ENCODE measurements at places on chromosomes 4 and X.

- DNase-seq = no peak
Observed at GRCh38 chrX:13411496-13412207, 91.8 kb upstream of the ATXN3L start.

- DNase-seq = no peak
Observed at GRCh38 chr4:108700081-108700757, 49.8 kb downstream of the OSTC start.

DNA sequence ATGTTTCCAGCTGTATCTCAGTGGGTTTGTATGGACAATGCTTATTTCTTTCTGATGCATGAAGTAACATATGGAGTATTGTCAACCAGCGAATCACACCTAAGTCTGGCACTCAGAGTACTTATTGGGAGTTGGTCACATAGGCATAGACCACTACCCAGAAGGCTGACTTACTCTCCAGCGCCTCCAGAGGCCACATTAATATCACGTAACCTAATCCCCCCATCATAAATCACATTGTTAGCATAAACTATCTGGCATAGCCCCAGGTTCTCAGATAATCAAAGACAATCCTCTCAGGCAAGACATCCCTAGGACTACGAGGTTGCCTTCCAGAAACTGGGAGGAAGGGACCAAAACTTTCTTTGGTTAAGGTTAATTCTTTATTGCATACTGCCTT lies 560.5 kb upstream of the PABPC4L start:
- DNase-seq = no peak

GRCh38 chr4:33162122-33162521 lies 2442.0 kb downstream of the PCDH7 start:
- DNase-seq = no peak

- no peak for DNase-seq
Observed at GRCh38 chr4:147683188-147683591, 773 bp downstream of the PRMT9 start.

DNA sequence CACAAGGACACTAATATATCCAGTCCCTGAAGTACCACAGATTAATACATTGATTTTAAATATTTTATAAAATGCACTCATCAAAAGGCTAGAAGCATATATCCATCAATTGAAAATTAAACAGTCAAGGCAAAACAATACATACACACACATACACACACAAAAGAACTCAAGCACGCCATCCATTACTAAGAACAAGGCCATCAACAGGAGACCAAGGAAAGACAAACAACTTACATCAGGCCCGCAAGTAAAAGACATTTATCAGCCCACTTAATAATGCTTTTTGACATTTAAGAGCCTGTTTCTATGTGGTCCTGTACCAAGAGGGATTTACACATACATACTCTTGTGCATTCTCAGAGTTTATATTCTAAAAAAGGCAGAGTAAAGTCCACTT lies 50.0 kb upstream of the ZNF827 start:
- DNase-seq = no peak

- no peak for DNase-seq
Observed at GRCh38 chr4:56930638-56931037, 22.9 kb downstream of the REST start.

DNA sequence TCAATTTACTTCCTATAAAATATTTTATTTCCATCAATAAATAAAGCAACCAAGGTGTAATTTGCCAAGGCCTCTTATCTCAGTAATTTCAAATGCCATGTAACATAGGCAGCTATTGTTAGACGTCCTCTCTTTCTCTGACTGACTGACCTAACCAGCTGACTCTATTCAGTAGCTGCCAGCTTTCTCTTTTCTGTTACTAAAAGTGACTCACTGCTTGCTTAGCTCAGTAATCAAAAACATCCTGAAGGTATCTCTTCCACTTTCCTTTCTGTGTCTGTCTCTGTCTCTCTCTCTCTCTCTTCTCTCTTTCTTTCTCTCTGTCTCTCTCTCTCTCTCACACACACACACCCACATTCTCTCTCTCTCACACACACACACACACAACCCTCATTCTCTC lies 134.2 kb downstream of the SPOCK3 start:
- no peak for DNase-seq

- DNase-seq = no peak
Observed at GRCh38 chr4:107991945-107992630, 2.4 kb downstream of the HADH start.

- DNase-seq = no peak
Observed at GRCh38 chr4:47465004-47465403, 1.5 kb upstream of the COMMD8 start.

DNA sequence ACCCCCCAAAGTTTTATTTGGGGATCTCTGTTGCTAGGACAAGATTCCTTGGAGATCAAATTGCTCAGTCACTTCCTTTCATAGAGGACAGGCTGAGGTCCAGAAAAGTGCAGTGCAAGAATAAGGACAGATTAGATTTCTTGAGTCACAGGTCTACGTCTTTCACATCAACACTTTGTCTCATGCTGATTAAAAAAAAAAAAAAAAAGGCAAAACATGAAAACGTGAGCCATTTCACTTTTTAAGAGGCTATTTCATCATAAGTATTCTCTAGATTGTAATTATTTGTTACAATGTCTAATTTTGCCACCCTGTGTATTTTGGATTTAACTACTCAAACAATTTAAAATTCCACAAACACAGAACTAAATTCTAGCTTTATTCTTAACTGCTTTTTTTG lies 647.0 kb downstream of the TRAM1L1 start:
- no peak for DNase-seq

DNA sequence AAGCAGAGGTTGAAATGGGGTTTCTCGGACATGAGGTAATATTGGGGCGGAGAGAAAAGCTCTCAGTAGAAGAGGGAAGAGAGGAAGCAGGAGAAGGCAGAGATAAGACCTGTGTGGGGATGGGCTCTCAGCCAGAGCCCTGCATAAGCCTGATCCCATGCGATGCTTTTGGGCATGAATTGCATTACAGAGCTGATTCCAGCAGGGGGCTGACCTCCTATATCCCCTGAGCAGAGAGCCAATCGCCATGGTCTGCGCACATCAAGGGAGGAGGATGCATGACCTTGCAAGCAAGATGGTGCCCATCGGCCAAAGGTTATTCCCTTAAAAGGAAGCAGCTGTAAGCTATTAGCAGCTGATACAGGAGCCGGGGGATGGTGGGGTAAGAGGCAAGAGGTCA lies 7.6 kb downstream of the ANOS1 start:
- DNase-seq = no peak

- no peak for DNase-seq
Observed at GRCh38 chrX:125894947-125895346, 271.1 kb downstream of the DCAF12L2 start.

GRCh38 chrX:39624166-39624565 lies 473.6 kb downstream of the BCOR start:
- DNase-seq = no peak

DNA sequence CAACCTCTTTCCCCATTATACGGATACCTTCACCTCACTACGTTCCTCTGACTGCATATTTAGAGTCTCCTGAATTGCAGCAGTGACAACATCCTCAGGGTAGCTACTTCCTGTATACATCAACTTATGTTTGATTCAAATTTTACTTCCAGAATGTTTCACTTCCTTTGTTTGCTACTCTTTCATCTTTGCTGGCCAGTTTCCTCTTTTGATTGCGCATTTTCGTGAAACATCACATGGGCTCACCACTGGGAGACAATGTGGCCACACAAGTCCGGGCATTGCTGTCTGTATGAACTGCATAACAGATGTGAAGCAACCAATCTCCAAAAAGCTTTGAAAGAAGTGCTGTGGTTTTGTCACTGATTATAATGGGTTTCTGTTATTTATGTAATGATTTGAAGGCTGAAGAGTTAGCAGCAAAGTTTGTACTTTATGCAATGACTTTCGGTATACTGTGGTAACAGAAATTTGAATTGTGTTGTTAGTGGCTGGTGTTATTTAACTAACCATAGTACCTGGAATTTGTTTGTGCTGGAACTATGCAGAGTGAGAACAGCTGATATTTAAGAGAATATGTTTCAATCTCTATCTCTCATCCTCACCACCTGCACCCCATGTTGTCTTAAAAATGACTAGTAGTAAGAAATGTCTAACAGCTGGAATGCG lies 7.4 kb downstream of the SNCA start:
- DNase-seq = no peak

GRCh38 chrX:156002507-156002906 lies 5.0 kb downstream of the IL9R start:
- DNase-seq = no peak

DNA sequence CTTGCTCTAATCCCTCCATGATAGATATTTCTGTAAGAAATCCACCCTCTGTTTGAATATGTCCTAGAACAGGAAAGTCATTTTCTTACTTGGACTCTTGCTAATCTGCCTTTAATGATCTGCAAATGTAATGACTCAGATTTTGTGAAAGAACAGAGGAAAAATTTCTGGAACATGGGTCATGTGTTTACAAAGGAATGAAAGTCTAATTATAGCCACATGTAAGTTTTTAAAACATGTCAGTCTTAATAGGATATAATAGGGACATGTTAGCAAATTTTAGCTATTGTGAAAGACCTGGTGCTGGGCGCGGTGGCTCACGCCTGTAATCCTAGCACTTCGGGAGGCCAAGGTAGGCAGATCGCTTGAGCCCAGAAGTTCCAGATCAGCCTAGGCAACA lies 47.6 kb downstream of the GRK4 start:
- no peak for DNase-seq

DNA sequence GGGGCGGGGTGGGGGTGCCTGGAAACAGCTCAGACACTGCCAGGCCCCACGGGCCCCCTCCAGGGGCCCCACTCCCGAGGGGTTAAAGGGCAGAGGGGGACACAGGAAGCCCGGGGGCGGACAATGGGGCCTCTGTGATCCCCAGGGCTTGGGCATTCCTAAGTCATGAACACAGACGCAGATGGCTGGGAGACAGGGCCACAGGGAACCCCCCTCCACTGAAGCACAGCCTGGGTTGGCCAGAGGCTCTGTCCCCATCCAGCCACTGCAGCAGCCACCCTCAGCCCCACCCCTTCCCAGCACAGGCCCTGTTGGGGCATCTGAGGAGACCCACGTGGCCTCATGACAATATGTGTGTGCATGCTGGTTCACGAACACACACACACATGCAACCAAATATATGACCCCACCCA lies 3.9 kb downstream of the L1CAM start:
- no peak for DNase-seq

DNA sequence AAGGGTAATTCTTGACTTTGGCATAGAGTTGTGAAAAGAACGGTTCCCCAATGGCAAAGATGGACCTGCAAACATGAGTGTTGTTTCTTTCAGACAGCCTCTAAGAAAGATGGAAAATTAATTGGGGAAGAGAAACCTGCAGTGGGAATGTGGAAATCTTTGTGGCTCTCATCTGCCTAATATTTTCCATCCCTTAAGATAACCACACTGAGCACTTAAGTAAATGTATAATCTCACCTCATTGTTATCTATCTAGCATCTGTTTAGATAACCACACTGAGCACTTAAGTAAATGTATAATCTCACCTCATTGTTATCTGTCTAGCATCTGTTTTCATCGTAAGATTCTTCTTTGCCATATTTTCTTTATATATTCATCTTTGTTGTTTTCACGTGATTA lies 149.3 kb downstream of the NWD2 start:
- no peak for DNase-seq

DNA sequence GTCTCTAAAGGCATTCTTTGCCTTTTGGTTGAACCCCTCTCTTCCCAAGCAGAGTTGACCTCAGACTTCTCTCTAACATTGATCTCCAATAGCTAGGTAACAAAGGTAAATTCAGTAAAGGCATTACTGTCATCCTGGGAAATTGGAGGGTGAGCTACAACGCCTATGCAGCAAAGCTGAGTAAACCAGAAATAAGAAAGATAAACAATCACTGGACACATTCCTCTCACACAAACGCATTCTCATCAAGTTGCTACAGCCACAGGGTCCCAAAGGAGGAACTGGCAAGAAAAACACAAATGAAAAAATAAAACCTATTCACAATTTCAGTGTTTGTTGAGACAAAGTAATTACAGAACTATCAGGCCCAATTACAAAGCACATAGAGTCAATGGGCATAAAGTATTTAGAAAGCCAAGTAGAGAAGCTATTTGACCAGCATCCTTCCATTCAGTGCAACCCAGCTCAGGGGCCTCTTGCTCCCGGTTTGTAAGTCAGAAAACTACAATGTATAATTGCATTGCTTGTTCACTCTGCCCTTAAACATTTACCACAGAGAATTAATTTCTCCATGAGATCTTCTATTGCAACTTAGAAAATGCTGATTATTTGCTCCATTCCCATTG lies 967.7 kb downstream of the PCDH7 start:
- no peak for DNase-seq

DNA sequence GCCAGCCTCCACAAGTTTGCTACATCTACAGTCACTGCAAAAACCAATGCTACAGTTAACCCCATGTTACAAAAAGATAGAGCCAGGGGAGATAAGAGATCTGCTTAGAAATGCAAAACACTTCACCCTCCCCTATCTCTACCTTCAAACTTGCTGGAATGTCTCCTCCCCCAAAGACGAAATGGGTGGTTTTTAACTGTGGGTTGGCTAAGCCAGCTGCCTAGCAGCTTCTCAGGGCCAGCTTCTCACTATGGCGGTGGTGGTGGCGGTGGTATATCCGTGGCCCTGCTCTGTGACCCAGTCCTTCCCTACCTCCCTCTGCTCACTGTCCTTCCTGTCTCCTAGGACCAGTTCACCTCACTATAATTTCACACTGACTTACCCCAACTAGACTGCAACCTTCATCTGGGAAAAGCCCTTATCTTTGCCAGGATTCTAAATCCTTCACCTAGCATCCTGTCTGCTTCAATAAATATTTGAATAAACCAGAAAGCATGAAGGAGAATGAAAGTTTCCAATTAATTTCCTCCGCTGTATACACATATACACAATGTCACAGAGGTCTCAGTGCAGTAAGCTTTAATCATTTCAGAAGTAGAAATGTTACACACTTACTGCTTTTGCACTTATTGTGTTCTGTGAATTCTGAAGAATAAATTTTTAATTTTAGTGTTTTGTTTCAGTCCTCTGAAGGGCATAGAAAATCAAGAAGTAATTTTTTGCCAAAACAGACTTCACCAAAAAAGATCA lies 46.3 kb downstream of the SH3KBP1 start:
- DNase-seq = no peak

- no peak for DNase-seq
Observed at GRCh38 chrX:41043196-41043595, 42.0 kb upstream of the USP9X start.

DNA sequence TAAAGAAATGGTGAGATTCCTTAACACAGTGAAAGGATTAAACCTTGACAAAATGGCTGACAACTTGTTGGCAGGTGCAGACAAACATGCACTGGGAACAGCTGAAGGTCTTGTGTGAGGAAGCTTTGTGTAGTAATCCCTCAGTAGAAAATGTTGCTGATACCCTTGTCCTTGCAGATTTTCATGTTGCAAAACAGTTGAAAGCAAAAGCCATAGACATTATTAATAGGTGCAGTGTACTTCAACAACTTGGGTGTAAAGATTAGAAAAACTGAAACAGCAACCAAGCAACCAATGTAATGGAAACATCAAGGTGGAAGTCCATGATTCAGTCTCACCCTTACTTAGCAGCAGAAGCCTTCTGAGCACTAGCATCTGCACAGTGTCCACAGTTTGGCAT lies 29.8 kb downstream of the UGT2B7 start:
- no peak for DNase-seq

GRCh38 chr4:113106108-113106507 lies 56.7 kb downstream of the ANK2 start:
- DNase-seq = peak; percentile 2
